ENCODE measurements at places on chromosomes 4 and X.

GRCh38 chr4:61376301-61376700 is 176.2 kb downstream of the ADGRL3 start:
- no peak for DNase-seq

DNA sequence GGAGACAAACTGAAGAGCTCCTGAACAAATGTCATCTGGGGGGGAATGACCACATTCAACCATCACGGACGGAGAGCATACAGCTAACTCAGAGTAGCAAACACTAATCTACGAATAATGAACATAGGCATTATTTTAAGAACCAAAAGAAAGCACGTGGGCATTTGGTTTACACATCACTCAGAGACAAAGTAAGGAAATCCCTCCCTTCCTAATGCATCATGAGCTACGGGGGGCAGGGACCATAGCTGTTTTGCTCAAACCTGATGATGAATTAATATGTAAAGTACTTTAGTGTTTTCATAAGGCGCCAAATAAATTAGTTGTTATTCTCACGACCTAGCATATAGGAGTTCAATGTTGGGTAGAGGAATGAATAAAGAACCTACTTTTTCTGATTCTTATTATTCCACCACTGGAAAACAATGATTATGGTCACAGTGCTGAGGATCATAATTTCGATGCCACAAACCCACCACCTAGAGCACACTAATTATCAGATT is 11.7 kb upstream of the TMEM156 start:
- peak; percentile 40 for DNase-seq

DNA sequence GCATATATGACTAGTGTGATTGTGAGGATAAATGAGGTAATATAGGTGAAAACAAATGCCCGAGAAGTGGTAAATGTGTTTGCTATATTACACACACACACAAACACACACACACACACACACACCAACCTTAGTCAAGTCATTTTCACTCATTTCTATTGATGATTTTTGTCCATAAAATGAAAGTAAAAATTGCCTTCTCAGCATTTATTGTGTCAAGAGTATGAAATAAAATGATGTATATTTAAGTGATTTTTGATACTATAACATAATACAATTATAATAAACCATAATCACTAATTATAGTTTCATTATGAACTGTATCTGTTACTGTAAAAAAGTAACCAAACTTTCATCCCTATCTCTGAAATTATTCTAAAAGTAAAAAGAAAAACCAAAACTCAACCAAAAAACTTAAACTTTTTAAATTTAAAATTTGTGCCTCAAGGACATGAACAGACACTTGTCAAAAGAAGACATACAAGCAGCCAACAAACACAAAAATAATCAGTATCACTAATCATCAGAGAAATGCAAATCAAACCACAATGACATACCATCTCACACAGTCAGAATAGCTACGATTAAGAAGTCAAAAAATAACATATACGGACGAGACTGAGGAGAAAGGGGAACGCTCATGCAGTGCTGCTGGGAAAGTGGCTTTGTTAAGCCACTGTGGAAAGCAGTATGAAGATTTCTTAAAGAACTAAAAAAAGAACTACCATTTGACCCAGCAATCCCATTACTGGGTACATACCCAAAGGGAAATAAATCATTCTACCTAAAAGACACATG is 601.0 kb downstream of the TMA16 start:
- DNase-seq = no peak

DNA sequence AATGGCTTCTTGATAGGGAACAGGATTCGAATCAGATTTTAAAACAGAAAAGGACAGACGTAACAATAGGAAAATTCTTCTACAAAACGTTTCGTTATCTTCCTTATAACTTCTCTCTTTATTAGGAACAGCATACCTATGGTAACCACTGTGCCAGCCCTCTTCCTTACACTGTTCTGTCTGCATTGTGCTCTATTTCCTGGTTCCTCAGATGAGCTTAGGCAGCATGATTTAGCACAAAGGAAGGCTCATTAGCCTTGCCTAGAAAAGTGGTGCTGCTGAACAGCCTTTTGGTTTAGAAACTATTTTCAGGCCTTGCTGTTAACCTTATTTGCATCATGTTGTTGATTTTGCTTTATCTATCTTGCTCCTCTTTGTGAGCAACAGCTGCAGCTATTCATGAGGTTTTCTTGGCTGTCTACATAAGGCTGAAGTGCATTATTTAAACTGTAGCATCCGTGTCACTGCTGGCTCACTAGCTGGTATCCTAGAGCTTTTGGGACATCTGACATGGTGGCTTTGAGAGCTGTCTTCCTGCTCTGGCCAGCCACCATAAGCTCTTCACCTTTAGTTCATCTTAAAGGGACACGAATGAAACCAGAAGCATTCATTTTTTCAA is 69.9 kb upstream of the NRK start:
- DNase-seq = no peak

DNA sequence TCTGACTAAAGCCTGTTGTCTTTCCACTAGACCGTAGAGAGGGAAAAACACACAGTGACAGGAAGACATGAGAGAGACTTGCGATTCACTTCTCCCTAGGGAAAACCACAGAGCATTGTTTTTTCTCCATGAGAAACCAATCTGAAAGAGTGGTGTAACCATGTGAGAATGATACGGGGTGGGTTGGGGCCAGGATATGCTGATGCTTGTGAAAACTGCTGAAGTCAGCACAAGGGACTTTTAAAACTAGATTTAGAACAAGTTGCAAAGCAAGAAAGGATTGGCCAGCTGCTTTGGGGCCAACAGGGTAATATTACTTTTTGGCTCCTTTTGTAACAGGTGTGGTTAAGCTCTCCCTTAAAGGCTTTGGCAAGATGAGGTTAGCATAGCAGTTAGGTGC is 66.1 kb downstream of the NHSL2 start:
- no peak for DNase-seq

GRCh38 chrX:130057209-130057608 is 53.1 kb downstream of the ELF4 start:
- DNase-seq = no peak

DNA sequence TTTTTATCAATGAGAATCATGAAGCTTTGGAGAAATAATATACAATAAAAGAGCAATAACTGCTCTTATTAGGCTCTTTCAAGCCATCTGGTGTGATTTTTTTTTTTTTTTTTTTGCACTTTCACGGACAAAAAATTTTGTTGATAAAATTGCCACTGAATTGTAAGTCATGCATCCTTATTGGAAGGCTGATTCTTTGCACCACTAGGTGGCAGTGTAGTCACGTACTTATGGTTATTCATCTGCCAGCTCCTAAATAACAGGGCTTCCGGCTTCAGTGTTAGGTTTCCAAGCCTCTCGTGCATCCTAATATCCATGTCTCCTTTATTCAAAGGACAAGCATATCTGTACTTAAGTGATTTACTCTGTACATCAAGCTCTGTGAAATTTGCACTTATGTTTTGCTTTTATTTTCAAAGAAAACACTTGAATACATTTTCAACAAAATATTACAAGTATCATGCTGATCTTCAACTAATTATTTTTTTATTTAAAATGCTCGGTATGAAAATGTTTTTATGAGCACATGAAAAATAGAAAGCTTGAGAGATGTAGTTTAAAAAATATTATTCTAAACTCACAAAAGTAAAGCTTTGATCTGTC is 1578.3 kb upstream of the TENM3 start:
- DNase-seq = peak; percentile 71

GRCh38 chrX:134369576-134369975 is 90.4 kb upstream of the HPRT1 start:
- DNase-seq = no peak

DNA sequence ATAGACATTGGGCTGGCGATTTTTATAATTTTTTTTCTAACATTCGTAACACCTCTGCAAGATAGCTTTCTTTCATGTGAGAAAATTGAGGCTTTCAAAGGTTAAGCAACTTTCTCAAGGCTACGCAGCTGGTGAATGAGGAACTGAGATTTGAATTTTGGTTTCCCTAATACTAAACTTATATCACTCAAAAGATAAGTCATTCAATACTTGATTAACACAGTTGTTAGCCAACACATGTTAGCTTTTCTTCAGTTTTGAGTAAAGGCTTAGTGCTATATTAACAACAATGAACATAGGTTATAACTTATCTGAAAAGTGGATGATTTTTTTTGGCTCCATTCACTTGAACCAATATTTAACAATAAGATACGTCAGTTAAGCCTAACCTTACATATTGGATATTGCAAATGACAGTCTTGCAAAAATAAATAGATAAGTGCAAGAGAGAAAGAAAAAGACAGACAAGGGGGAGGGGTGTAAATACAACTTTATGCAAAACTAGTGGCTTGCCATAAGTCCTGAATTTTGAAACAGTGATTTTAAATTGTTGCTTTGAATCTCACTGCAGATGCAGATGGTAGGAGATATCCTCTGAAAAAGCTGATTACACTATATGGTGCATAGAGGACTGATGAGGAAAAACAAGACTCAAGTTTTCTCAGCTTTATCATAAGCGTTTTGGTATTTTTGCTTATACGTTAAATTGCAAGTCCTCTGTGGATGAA is 11.1 kb upstream of the GPM6A start:
- DNase-seq = no peak

- no peak for DNase-seq
Measured at GRCh38 chr4:120853161-120853935, 69.2 kb downstream of the PRDM5 start.

DNA sequence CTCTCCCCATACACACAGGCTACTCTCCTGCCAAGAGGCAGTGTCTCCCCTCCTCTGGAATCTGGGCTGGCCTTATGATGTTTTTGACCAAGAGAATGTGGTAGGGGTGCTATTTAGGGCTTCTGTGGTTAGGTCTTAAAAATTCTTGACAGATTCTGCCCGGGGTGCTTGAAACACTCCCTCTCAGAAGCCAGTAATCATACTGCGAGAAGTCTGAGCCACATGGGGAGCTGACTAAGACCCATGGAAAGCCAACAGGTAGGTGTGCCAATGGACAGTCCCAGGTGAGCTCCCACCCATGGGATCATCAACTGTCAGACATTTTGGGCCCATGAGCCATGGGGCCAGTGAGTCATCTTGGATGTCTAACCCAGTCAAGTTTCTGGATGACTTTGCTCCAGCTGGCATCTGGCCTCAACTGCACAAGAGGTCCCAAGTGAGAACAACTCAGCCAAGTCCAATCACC is 315.7 kb downstream of the FBXW7 start:
- DNase-seq = peak; percentile 63

Measured in activated CD4-positive, alpha-beta T cell treated with anti-CD3 and anti-CD28 coated beads for 48 hours (primary cell).